ENCODE measurements at places on chromosomes 7 and 10. TPM values are rescaled to one million over a fixed set of nuclear protein-coding genes. Genes with fewer than 3 reads are reported as not detected.

- DNase-seq: no peak
- H3K27me3 ChIP-seq: no peaks in the 10 kb centered on the region
- H3K27ac ChIP-seq: no peak overlapping the region
Measured at GRCh38 chr7:115851291-115851690, 179.3 kb downstream of the TFEC start.

- H3K27me3 ChIP-seq: no peaks in the 10 kb centered on the region
- no peak for DNase-seq
- no peak overlapping the region for H3K27ac ChIP-seq
- no peaks in the 10 kb centered on the region for H3K4me1 ChIP-seq
Measured at GRCh38 chr7:39017369-39017915, 39.7 kb downstream of the POU6F2 start.

FBXO24 gene
- total RNA-seq: 0.38 TPM

DNA sequence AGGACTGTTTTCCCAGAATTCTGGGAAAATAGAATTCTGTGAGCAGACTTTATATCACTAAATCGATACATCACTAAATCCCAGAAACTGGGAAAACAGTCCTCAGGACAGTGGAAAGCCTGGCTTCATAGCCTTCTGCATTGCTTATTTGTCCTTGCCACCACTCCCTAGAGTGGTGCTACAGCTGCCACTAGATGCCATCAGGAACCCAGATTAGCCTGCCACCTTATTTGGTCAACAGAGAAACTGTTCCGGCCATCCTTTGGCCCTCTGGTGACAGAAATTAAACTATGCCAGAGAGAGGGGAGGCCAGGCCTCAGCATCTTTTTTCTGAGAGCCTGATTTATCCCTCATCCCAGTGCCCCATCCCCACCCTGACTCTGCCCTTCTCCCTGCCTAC, 19.6 kb upstream of the NFKB2 start:
- H3K36me3 ChIP-seq: peaks cover 86% of the 10 kb centered on the region
- no peak for DNase-seq
- no peaks in the 10 kb centered on the region for H3K27me3 ChIP-seq

DNA sequence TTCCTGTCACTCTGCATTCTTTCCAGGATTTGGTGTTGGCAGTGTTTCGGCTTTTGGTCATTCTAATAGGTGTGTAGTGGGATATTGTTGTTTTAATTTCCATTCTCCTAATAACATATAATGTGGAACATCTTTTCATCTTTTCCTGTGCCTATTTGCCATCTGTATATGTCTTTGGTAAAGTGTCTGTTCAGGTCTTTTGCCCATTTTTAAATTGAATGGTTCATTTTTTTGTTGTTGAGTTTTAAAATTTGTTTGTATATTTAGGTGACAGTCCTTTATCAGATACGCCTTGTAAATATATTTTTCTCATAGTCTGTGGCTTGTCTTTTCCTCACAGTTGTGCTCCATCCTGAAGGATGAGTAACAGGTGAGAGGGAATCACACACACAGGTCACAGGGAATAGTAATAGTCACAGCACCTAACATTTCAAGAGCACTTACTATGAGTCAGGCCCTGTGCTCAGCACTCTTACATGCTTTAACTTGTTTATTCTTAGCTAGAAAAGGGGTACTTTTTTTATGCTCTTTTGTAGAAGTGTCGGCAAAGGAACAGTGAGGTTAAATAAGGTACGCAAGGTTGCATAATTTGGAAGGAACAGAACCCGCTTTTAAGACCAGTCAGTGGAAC, 117.1 kb upstream of the GATA3 start:
- no peak overlapping the region for H3K27ac ChIP-seq
- H3K27me3 ChIP-seq: no peaks in the 10 kb centered on the region
- no peak overlapping the region for H3K4me3 ChIP-seq
- no peaks in the 10 kb centered on the region for H3K4me1 ChIP-seq

ANKRD16 gene
- 2.2 TPM for total RNA-seq

GRCh38 chr7:2521952-2522591, 2.5 kb downstream of the LFNG start:
- DNase-seq: peak; percentile 56
- no peaks in the 10 kb centered on the region for H3K36me3 ChIP-seq
- H3K4me3 ChIP-seq: peak overlapping the region; percentile 64
- peaks cover 33% of the 10 kb centered on the region for H3K27me3 ChIP-seq

RARRES2 gene
- 7.6 TPM for total RNA-seq

NPC1L1 gene
- 0.06 TPM for total RNA-seq

DNA sequence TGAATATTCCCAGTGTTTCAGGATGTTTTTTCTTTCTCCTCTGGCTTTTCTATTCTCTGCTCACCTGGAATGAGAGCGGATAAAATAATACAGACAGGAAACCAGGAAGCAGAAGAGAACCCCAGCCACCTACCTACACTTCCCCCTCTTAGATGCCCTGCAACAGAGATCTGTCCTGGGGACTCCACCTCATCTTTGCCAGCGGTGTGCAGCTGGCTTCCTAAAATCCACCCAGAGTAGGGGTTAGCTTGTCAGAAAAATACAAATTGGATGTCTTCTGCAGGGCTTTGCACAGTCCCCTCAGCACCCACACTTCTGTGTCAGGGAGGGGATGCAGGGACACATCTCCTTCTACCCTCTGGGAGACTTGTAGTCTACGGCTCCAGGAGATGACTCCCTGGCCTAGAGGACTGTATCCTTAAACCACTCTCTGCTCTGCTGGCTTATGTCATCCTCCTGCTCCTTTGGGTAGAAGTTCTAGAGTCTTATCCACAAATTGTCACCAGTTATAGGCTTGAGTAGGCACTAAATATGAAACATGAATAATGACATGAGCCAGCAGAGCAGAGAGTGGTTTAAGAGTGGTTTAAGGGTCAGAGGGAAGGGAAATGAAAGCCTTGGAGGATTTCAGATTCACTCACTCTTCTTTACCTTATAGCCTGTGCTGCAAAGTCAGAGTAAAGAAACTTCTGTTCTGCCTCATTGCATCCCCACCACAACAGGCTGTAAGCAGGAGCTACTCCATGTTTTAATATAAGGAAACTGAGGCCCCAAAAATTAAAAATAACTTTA, 749.4 kb downstream of the AUTS2 start:
- DNase-seq: no peak
- H3K27ac ChIP-seq: no peak overlapping the region
- H3K4me3 ChIP-seq: no peak overlapping the region

DNA sequence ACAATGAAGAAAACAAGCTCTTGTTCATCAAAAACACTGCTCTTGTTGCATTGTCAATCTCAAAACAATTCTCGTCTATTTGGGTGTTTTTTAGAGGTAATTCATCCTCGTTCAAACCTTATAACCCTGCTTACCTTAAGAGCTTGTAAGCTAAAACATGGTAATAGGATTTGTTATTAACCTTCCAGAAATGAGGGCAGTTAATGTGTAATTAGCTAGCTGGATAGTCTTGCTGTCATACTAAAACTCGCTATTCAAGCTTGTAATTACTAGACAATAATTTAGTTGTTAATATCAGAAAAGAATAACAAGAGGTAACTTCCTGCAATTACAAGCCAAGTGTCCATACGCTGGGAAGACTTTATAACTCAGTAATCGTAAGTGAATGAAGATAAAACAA, 101.6 kb downstream of the UBE2H start:
- no peak for DNase-seq
- no peaks in the 10 kb centered on the region for H3K27me3 ChIP-seq
- no peak overlapping the region for H3K4me3 ChIP-seq
- H3K27ac ChIP-seq: no peak overlapping the region

- H3K4me1 ChIP-seq: peaks cover 12% of the 10 kb centered on the region
- H3K4me3 ChIP-seq: no peak overlapping the region
- H3K27ac ChIP-seq: no peak overlapping the region
- H3K36me3 ChIP-seq: no peaks in the 10 kb centered on the region
Measured at GRCh38 chr10:11586170-11586569, 25.3 kb downstream of the USP6NL start.

DNA sequence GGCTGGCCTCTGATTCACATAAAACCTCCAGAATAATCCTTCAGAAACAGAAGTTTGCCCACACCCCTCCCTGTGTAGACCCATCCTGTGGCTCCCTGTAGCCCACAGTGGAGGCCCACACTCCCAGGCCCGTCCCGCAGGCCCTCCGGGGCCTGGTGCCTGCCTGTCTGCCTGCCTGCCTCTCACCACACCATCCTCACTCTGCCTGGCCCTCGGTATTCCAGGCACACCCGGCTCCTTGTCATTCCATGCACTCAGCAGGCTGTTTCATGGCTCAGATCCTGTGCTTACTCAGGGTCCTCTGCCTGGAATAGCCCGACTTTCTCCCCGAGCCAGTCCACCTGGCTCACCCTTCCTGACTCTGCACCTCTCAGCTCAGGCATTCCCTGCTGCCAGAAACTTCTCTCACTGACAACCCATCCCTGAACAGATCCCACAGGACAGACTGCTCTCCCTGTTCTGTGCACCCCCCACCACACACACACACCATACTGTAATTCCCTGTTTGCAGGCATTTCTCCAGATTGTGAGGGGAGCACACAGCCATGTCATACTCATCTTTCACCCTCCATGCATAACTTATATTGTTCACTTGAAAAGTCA, 498.0 kb upstream of the ZMIZ1 start:
- no peak overlapping the region for H3K27ac ChIP-seq
- DNase-seq: no peak
- H3K27me3 ChIP-seq: no peaks in the 10 kb centered on the region
- peaks cover 8% of the 10 kb centered on the region for H3K4me1 ChIP-seq
- no peaks in the 10 kb centered on the region for H3K36me3 ChIP-seq
- no peak overlapping the region for H3K4me3 ChIP-seq

DNA sequence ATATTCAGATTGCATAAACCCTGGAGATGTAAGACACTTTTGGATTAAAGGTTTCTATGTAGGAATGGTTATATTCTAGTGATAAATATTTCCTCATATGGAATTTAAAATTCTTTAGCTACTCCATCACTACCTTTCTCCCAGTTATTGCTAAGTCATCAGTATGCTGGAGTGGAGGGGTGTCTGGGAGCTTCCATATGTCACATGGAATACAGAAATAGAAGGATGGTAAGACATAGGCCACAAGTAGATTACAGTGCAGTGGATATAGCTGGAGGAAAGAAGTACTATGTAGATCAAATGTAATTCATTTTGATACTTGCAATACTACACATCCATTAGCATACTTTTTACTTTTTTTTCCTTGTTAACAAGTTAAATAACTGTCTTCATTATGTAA, 428.4 kb downstream of the ARL4A start:
- no peak overlapping the region for H3K27ac ChIP-seq
- H3K27me3 ChIP-seq: no peaks in the 10 kb centered on the region
- H3K36me3 ChIP-seq: no peaks in the 10 kb centered on the region
- no peak for DNase-seq

GRCh38 chr10:126075009-126075408, 178.6 kb downstream of the FANK1 start:
- no peak overlapping the region for H3K27ac ChIP-seq
- H3K4me3 ChIP-seq: no peak overlapping the region
- H3K4me1 ChIP-seq: no peaks in the 10 kb centered on the region
- H3K27me3 ChIP-seq: no peaks in the 10 kb centered on the region
- DNase-seq: no peak
- H3K36me3 ChIP-seq: no peaks in the 10 kb centered on the region

GRCh38 chr7:134356421-134356936, 39.7 kb upstream of the SLC35B4 start:
- DNase-seq: no peak
- H3K4me1 ChIP-seq: no peaks in the 10 kb centered on the region
- no peak overlapping the region for H3K4me3 ChIP-seq
- H3K36me3 ChIP-seq: no peaks in the 10 kb centered on the region
- no peak overlapping the region for H3K27ac ChIP-seq
- H3K27me3 ChIP-seq: no peaks in the 10 kb centered on the region

GRCh38 chr7:49773218-49773935, at the start of gene VWC2:
TSS of gene VWC2 (plus strand) at chr7:49773638. CDS start at chr7:49775436, 1,798 bp downstream.
- no peaks in the 10 kb centered on the region for H3K36me3 ChIP-seq
- peak within 1 kb of the TSS; percentile 58 for H3K4me3 ChIP-seq
- H3K4me1 ChIP-seq: peaks cover 21% of the 10 kb centered on the region
- peaks cover 35% of the 10 kb centered on the region for H3K27me3 ChIP-seq
- H3K27ac ChIP-seq: peak within 1 kb of the TSS; percentile 92

DNA sequence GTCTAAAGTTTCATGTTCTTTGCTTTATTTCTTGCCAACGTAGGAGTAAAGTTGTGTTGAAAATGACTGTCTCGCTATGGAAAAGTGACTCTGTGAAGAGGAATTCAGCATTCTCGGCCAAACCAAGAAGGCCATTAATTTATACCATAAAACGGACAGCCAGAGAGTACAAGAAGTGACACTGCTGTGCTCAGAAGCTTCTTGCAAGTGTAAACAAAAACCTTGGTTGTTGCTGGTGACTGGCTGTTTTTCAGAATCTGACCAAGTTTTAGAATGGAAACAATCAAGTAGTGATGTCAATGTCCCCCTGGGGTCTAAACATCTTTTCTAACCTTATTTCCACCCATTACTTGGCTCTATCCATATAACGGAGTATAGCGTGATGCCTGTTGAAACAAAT, 201.9 kb downstream of the INHBA start:
- H3K36me3 ChIP-seq: no peaks in the 10 kb centered on the region
- no peak for DNase-seq
- no peak overlapping the region for H3K27ac ChIP-seq
- no peak overlapping the region for H3K4me3 ChIP-seq
- H3K27me3 ChIP-seq: no peaks in the 10 kb centered on the region
- no peaks in the 10 kb centered on the region for H3K4me1 ChIP-seq

GRCh38 chr7:147151661-147152060, 1035.1 kb downstream of the CNTNAP2 start:
- H3K27ac ChIP-seq: no peak overlapping the region
- H3K4me1 ChIP-seq: no peaks in the 10 kb centered on the region
- no peak overlapping the region for H3K4me3 ChIP-seq
- no peaks in the 10 kb centered on the region for H3K27me3 ChIP-seq
- H3K36me3 ChIP-seq: no peaks in the 10 kb centered on the region
- no peak for DNase-seq

DNA sequence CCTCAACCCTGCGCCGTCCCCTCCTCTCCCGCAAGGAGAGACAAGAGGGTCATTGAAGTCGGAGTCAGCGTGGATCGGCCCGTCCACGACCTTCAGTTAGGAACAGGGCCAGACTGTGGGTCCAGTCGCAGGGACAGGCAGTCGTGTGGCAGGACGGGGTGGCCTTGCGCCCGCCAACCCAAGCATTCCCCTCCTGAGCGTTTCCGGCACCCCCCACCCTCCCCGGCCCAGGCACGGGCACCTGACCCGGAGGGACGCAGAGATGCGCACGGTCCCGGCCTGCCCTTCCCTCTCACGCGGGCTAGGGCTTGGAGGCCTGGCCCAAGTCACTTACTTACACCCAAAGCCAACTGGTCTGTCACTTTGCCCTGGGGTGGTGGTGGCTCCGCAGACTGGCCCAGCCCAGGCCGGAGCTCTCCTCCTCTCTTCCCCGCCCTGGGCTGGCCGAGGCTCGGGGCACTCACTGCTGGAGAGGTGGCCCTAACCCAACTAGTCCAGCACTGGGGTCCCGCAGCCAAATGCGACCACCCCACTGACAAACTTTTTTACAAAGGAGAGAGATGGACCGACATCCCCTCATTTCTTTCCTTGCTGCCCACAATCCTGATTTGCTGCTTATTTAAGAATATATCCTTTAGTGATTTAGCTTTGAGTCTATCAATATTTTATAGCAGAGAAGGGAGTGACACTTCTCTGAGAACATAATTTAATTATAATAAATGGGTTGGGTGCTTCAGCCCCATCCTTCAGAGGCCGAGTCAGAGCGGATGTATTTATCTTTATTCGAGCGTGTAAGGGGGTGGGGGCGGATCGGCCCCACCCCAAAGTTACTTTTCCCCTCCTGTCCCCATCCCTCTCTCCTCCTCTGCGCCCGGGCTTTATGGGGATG, 1.2 kb upstream of the UNCX start:
- H3K27me3 ChIP-seq: peaks cover 99% of the 10 kb centered on the region
- no peaks in the 10 kb centered on the region for H3K36me3 ChIP-seq
- no peak for DNase-seq
- no peak overlapping the region for H3K27ac ChIP-seq

- no peaks in the 10 kb centered on the region for H3K36me3 ChIP-seq
- peaks cover 8% of the 10 kb centered on the region for H3K4me1 ChIP-seq
- no peak overlapping the region for H3K4me3 ChIP-seq
Measured at GRCh38 chr7:139417478-139417877, 57.8 kb downstream of the LUC7L2 start.
